ENCODE measurements at places on chromosomes 3 and 15.

- no peak for DNase-seq
These were observed 70.6 kb downstream of the VPS13C start for GRCh38 chr15:61989667-61990066.

DNA sequence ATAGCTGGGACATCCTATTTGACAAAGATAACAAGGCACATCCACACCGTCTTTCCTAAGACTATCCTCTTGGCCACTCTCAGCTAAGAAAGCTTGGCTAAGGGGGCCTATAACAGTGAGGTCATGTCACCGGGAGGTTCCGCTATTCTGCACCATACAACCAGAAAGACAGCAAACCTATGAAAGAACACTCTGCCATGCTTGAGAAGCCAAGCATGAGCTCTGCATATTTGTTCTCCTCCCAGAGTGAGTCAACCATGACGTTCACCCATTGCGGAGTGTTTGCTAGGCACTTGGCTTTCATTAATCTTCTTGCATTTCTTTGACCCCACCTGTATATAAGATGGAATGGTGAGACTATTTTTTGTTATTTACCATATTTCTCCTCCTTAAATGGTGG, 141.2 kb downstream of the GMNC start:
- no peak for DNase-seq

DNA sequence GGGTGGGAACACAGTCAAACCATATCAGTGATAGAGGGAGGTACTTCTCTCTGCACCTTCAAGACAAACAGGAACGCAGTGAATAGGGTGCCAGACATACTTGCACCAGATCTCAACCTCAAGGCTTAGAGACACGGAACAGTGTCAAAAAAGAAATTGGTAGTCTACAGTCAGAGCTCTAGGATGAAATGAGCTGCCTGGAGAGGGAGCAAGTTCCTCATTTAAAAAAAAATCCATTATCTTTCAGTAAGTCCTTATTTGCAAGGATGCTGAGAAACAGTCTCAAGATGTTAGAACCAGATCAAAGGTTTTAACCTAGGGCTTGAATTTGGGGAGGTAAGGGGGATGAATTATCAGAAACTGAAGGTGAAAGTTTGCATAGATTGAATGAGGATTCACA, 20.2 kb upstream of the LMCD1 start:
- no peak for DNase-seq

DNA sequence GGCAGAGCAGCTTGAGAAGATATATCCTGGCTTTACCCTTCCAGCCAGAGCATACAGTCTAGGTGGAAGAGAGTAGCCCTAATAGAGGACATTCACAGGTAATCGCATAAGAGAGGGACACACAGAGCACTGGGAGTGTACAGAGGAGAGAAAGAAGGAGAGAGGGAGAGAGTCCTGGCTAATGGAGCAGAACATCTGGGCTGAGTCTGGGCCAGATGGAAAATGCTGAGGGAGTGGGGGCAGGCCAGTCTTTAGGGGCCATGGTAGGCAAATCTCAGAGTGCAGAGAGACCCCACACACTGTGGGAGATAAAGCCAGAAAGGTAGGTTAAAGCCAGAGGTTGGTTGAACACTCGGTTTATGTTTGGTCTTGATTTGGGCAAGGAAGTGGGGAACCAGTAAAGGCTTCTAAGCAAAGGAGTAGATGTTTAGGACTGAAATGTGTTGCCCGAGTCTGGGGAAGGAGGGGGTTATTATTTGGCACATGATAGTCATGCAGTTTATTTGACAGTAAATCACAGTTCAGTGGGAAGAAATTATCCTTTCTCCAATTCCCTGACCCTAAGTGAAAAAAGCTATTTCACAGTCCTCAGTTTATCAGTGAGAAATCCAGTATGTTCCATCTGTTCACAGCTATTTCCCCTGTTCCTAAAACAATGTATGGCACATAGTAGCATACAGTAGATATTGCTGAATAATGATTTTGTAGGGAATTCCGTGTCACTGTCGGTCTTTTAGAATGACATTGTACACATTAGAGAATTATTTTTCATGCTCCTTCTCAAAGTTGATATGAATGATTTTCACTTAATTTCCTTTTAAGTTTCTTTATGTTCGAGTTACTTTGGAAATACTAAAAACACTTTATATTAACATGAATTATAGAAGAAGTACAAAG, 45.7 kb downstream of the PDHB start:
- DNase-seq, result no peak

DNA sequence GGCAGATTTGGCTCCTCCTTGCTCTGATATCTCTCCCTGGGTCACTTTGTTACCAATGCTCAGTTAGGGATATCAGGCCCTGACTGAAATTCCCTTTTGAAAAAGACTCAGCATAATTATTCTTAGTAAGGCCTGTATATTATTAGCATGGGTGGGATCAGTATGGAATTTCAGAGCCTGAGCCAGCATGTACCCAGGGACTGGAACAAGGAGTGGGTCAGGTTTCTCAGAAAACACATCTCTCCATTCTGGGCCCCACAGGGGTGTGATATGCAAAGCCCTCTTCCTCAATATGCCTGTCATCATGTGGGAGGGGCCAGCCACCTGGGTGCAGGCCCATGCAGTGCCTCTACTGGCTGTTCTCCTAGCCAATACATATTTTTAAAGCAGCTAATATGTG, 423.2 kb downstream of the EPHB1 start:
- no peak for DNase-seq

DNA sequence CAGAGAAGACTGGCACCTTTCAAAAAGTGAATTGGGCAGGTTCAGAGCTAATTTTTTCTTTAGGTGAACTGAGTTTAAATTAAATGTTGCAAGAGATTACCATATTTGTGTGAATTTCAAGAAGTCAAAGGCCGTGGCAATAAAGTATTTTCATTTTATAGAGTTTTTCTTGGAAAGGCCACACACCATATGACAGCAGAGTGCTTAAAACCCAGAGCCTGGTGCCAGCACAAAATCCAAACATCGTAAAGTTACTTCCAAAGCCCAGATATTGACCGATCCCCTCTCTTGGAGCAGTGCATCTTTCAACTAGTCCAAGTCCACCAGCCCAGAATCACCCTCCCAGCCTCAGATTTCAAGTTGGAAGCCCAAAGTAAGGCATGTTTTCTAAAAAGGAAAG, 164.5 kb downstream of the VGLL4 start:
- DNase-seq, result no peak

- no peak for DNase-seq
These were observed 354.5 kb downstream of the CACNA2D3 start for GRCh38 chr3:54476891-54477290.

- no peak for DNase-seq
These were observed 5.9 kb downstream of the PDCD10 start for GRCh38 chr3:167728632-167729323.

DNA sequence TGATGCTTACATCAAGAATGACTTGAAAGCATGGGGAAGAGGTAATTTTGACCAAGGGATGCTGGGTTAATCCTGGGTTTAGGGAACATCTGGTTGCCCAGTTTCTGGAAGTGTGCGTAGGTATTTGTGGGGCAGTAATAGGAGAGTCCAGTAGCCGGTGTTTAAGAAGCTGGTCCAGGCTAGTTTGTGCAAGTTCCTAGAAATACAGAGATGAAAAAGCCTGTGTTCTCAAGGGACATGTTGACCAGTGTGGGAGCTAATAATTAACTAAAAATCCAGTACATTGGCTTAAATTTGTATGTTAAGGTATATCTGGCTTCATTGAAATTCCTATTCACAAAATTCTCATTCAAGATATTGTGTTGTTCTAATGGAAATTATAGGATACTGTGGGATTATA, 51.2 kb downstream of the UBE2E2 start:
- DNase-seq, result no peak
